ENCODE measurements at places on chromosomes 1 and 21.

DNA sequence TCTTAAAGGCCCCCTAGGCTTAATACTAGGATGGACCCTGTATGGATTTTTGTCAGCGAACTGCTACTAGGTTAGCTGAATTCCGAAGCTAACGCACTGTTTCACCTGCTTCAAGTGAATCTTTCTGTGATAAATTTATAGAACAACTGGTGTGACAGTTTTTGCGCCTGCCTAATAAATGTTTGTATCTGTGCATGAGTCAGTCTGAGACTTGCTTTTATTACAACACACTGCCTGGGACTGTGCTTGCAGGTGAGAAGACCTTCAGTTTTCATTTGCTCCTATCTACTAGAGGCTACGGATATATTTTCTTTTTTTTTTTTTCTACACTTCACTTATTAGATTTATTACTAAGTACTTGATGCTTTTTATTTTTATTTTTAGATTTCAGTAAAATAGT, 420.9 kb downstream of the SMYD3 start:
- DNase-seq = no peak

- DNase-seq = no peak
Observed at GRCh38 chr1:229434641-229435051, 752 bp upstream of the ACTA1 start.

- no peak for DNase-seq
Observed at GRCh38 chr1:6417961-6418667, 1.6 kb downstream of the HES2 start.

- DNase-seq = no peak
Observed at GRCh38 chr1:228552596-228553176, 65.5 kb downstream of the RNF187 start.

DNA sequence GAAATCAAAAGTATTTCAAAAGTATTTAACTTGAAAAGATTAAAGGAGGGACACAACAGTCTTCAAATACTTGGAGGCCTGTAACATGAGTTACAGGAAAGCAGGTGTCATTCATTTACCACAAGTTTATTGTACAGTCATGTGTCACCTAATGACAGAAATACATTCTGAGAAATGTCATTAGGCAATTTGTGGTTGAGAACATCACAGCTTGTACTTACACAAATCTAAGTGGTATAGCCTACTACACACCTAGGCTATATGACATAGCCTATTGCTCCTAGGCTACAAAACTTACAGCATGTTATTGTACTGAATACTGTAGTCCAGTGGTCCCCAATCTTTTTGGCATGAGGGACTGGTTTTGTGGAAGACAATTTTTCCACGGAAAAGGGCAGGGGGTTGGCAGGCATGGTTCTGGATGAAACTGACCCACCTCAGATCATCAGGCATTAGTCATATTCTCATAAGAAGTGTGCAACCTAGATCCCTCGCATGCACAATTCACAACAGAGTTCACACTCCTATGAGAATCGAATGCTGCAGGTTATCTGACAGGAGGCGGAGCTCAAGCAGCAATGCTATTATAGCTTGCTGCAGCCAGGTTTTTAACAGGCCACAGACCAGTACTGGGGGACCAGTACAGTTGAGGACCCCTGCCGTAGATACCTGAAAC, 25.0 kb upstream of the PHTF1 start:
- no peak for DNase-seq

DNA sequence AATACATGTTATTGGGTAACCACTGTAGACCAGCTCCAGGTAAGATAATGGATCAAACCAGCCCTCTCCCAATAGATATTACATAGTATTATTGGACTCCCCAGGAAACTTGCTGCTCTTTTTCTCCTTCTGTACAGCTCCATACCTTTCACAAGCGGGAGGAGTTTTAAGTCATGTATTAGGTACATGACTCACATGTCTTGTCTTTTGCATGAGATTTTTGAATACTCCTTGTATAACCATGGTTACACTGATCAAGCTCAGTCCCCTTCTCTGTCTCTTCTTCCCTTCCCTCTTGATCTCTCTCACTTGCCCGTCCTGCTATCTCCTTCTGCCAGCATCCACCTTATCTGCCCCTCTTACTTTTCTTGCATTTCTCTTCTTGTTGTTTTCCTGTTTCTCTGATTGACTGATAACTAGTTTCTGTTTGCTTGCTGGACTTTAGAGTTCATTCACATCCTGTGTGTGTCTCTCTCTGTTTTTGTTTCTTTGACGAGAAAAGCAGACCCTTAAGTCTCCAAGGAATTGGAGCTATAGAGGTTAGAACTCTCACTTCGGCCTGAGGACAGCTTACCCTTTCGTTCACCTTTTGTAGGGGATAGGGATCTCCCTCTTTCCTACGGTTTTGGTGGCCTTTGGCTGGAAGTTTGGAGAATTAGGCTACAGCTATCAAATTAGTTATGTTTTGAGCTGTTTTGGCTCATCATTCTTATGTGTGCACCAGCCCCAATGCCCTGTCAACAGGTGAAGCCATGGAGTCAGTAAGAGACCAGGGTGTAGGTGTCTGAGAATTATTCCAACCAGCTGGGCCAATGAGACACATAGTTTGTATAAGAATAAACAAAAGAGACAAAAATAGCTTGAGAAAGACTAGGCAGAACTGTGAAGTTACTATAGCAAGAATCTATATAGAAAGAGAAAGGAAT, 49.0 kb upstream of the ASB17 start:
- DNase-seq = no peak

DNA sequence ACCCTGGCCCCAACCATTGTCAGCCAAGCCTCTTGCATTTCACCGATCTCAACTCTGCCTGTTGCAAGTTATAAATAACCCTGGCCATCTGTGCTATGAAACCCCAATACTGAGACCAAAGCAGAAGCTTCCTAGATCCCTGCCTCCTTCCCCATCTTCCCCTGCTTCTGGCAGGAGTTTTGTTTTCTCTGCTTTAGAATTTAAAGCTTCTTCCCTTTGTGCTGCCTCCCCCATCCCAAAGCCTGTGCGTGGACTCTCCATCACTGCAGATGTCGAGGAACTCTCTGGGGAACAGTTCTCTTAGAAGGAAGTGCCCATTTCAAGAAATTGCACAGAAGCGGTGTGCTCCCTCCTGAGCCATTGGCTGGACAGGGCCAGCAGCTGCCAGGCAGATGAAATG, 17.4 kb upstream of the MYOG start:
- DNase-seq = no peak

- DNase-seq = no peak
Observed at GRCh38 chr1:226134170-226135058, 52.1 kb downstream of the ACBD3 start.

DNA sequence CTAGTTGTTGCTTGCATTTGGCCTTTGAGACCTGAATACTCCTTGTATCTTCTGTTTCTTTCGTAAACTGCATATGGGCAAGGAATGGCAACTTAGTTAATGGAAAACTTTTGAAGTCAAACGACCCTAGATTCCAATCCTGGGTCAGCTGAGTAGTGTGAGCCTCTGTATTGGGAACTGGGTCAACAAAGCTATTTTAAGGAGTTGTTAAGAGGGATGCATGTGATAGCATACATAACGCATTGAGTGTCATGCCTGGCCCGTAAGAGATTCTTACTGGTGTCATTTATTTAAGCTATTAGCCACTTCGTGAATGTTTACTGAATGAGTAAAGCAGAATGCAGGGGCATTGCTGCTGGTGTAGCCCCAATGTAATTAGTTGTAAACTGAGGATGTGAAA, 340.1 kb downstream of the PAPPA2 start:
- DNase-seq = no peak

- DNase-seq = no peak
Observed at GRCh38 chr1:205172729-205173366, 38.7 kb downstream of the DSTYK start.

DNA sequence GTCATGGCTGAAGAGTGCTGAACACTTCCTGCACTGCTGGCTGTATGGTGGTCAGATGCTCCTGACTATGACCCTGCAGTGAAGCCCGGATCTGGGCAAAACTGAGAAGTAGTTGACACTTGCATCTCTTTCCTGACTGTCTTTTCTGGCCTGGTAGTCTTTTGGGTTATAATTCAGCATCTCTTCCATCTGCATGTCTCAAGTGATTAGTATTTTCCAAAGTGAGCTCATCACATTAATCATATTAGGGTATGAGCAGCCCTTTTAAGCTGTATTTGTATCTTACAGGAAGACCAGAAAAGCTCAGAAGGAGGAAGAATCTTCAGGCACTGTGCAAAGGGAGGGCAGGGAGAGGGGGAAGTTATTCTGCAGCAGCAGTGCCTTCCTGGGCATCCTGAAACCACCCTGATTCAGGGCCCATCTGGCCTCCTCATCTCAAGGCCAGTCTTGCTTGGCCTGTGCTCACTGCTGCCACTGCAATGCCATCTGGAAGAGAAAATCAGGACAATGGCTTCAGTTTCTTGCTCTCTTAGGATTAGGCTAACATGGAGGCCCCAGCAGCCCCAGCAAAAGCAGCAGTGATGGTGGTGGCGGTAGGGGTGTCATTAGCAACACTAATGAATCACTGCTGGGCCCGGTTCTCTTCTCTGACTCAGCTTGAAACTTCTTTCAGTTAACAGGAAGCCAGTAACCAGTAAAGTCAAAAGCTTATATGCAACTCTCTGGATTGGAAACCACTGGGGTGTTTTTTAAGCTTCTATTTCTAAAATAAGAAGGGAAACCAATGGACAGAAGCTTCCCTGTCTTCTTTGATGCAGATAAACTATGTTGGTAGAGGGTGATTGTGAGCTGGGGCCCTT, 63.3 kb upstream of the WDR26 start:
- peak; percentile 48 for DNase-seq

GRCh38 chr1:203075236-203076030, 10.4 kb downstream of the MYOG start:
- DNase-seq = no peak

DNA sequence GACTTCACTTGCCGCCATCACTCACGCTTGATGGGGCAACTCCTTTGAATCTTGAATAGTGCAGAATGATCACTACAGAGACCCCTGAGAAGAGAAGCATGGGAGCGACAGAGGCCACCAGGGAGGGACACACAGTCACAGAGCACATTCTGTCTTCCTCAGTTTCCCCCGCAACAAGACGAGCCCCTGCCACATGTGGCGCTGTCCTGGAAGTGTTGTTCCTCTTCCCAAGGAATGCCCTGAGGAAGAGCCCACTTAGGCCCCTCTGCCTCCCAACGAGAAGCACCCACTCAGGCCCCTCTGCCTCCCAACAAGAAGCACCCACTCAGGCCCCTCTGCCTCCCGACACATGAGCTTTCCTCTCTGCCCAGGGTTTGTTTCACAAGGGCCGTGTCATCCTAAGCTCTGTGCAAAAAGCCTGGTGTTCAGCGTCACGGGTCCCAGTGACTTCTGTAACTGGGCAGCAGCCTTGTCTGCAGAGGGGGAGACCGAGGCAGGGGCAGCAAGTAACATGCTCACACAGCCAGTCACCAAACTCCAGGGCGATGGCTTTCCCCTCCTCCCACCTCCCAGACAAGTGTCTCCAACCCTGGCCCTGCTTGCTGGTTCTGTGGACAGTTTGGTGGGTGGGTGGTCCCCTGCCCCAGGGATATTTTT, 19.8 kb downstream of the SLC37A1 start:
- DNase-seq = no peak

All from natural killer cell (primary cell).